ENCODE measurements at places on chromosomes 11 and 22.

- DNase-seq, result no peak
Observed at GRCh38 chr11:86499723-86500129, 125.0 kb downstream of the CCDC81 start.

DNA sequence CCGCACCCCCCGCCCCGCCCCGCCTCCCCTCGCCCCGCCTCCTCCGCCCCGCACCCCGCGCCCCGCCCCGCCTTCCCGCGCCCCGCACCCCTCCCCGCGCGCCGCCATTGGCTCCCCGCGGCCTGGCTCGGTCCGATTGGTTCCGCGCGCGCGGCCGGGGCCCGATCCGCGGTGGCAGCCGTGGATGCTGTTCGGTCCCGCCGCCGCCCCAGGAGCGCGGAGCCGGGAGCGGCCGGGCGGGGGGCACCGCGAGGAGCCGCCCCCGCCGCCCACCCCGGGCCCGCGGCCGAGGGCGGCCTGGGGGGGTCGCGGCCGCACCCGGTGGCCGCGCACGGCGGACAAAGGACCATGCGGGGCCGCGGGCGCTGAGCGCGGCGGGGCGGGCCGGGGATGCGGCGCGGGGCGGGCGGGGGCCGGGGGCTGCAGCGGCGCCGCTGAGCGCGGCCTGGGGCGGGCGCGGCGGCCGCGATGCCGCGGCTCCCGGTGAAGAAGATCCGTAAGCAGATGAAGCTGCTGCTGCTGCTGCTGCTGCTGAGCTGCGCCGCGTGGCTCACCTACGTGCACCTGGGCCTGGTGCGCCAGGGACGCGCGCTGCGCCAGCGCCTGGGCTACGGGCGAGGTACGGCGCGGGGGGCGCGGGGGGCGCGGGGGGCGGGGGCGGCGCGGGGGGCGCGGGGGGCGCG is at the start of gene B4GALNT4:
TSS of gene B4GALNT4 (plus strand) at position 164 of the 683 bp plus-strand sequence. CDS start at position 469, 305 bp downstream.
- peak; percentile 40 for DNase-seq

GRCh38 chr11:6498121-6498520 is 1.0 kb downstream of the DNHD1 start:
- DNase-seq, result no peak

- no peak for DNase-seq
Observed at GRCh38 chr22:21967693-21968271, 14.8 kb downstream of the TOP3B start.

GRCh38 chr11:125942771-125943428 is 2.9 kb upstream of the VSIG10L2 start:
- DNase-seq, result no peak

GRCh38 chr11:116035977-116036376 is 531.8 kb upstream of the CADM1 start:
- DNase-seq, result no peak

- DNase-seq, result no peak
Observed at GRCh38 chr22:50396751-50397370, 53.7 kb downstream of the PPP6R2 start.

DNA sequence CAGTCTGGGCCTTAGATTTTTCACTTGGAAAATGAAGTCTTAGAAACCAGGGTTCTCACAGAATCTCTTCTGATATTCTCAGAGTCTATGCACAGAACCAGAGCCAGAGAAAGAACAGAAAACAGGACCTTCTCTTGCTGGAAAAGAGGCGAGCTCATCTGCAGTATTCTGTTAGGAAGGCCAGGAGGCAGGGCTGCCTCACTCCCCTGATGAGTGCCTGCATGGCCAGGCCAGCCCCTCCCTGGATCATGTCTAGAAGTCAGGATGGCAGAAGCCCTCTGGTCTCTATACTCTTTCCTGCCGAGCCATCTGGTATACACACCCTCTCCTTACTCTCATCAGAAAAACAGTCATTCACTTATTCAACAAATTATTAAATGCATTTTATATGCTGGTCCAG is 723 bp downstream of the OR51M1 start:
- no peak for DNase-seq

GRCh38 chr11:33643167-33643824 is 57.3 kb downstream of the C11orf91 start:
- DNase-seq, result no peak

- DNase-seq, result no peak
Observed at GRCh38 chr11:102240502-102240901, 76.8 kb upstream of the BIRC3 start.

DNA sequence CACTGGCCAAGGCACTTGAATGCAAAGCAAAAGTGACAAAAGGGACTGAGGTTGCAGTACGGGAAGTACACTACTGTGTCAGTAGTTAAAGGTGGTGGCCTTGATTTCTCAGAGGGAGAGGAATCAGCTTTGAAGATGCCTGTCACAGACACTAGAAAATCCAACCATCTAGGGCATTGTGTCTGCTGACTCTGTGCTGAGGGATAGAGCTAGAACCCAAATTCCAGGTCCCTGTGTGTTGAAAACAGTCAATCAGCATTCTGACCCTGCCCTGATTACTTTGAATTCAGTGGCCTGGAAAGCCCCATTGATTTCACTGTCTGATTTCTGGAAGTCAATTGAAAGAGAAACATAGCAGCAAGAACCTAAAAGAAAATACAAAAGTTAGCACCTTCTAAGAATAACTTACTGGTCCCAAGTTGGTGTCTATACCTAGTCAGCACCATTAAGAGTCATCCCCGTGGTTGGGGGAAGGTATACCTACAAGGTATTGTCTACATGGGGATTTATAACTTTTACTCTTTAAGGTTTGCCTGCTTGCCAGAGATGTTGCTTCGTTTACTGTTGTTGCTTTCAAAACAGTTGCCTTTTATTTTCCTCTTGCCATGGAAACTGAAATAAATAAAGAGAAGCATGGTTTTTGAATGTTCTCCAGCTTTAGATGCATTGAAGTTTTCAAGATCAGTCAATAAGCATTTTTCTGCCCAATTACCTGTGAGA is 97.3 kb downstream of the PDHX start:
- no peak for DNase-seq

Data from activated T-cell treated with anti-CD3 and anti-CD28 coated beads, Interleukin-2, amount 50 U/mL, for 1 hour (primary cell).